Kasumi-1 (cell line): ENCODE measurements at places on chromosomes 2 and 18.

- DNase-seq = no peak
Observed at GRCh38 chr2:24163186-24163585, 11.7 kb upstream of the FAM228A start.

DNA sequence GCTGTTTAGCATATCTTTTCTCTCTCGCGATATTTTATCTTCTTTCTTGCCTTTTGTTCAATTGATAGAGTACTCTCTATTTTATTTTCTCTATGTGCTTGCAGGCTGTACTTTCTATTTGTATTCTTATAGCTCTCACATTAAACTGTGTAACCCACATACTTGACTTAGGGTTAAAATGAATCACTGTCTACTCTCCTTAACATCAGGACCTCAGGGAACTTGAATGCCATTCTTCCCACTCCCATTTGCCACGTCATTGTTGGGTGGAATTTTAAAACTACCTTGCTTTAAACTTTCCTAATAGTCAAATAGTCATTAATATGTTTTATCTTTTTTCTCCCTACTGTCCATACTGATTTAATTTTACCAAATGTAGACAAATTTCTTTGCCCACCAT is 269.7 kb downstream of the ALPK2 start:
- no peak for DNase-seq

DNA sequence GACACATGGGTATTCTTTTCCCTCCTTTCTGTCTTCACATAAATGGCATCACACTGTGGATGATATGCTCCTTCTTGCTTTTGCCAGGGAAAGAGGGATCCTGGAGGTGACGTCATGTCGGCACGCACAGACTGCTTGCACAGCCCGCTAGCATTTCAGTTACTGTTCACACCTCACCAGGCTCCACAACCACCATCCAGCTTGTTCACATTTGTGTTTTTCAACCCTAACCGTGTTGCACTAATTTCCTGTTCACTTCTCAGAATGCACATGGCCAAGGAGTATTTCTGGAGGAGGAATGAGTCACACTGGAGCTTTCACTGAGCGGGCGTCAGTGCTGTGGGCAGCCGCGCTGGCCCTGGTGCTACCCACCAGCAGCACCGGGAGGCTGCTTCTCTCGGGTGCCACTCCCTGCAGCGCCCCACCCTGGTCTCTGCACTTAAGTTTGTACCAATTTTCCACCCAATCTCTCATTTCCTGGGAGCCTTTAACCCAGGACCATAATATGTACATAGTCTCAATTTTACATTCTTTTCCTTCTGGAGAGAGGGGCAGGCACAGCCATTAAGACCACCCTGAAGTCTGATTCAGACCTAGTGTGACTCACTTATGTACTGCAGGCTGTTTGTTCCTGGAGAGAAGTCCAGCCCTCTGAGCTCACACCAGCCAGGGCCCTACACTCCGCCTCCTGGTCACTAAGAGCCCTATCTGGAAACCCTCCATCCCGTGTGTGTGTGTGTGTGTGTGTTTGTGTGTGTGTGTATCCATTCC is 65.1 kb downstream of the MBP start:
- DNase-seq = peak; percentile 80

GRCh38 chr2:150413910-150414309 is 73.6 kb downstream of the RND3 start:
- peak; percentile 47 for DNase-seq

GRCh38 chr2:19947184-19947940 is 42.5 kb downstream of the WDR35 start:
- DNase-seq = no peak

DNA sequence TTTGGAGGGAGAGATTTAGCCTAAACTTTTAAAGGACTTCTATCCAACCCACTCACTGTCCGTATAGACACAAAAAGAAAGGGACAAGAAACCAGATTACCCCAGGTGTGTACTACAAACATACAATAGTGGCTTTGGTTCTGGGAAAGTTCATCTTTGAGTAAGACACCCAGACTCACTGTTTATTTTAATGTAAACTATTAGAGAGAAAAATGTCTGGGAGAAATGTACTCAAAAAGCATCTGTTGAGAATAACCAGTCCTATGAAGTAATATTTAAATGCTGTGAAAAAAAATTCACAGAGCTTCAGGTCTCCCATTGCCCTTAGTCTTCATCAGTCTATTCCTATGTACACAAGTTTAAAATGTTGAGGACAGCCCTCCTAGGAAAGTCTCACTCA is 107.5 kb downstream of the SLC8A1 start:
- DNase-seq = no peak

DNA sequence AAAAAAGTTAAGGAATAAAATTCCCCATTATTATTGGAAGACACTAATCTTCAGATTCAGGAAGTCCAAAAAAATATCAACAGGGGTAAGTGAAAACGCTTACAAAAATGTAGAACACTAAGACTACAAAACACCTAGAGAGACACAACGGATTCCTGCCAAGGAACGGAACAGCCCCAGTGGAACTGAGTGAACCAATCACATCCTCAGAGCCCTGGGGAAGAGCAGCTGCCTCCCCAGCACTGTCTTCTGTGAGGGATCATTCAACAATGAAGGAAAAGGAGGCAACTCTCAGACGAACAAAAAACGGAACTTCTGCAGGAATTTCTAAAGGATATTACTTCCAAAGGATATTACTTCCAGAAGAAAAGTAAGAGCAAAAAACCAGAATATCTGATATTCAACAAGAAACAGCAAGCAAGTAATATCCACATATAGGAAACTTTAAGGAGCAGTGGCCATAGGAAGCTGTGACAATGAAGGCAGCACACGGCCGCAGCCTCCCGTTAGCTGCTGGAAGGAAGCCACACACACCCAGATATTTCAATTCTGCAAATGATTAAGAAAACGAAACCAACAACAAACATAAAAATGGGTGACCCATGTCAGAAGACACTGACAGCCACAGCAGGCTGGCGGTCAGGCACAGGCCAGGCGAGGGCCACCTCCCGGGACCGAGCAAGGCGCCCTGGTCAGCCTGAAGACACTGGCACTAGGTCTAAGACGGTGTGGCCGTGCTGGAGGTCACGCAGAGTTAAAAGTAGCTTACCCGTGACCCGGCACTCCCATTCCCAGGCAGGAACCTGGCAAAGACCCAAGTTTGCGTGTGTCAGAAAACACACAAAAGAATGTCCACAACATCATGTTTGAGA is 81.8 kb downstream of the HDAC4 start:
- no peak for DNase-seq

DNA sequence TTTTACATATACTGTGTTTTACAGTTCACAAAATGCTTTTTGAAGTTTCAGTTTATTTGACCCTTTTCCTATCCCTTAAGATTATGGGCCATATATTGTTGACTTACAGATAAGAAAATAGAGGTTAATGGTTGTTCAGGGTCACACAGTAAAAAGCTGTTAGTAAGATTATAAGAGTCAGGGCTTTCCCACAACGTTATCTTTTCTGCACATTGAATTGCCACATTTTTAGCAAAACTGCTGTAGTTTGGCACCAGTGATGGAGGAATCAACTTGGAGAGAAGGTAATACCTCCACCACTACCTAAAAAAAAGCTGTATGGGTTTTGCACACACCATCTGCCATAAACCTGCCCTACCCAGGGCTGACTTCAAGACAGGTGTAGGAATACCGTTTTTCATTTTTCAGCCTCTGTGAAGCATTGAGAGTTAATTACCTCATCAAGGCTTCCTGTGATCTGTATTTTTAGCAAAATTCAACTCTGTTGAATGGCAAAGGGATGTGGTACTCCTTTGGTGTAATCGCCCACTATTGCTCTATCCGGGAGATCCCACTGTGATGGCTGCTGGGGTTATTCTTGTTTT is 5.0 kb downstream of the SOWAHC start:
- DNase-seq = no peak

DNA sequence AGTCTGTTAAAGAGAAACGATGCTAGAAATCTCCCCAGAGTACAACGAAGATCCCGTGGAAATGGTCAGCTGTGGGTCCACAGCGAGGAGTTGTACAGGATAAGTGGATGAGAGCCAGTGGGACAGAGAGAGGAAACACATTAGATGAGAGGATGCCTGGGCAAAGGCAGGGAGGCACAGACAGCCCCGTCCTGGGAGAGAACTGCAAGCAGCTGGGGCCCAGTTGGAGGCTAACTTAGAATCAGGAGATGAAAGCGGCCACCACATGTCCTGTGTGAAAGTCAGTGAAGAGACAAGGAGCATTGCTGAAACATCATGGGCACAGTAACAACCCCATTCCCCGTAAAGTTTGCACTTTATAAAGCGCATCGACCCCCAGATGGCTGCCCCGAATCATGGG is 157.5 kb downstream of the RAPGEF4 start:
- DNase-seq = no peak

GRCh38 chr18:54835944-54836343 is 7.7 kb downstream of the RAB27B start:
- DNase-seq = peak; percentile 86

- DNase-seq = peak; percentile 37
Observed at GRCh38 chr18:2654169-2654927, 1.2 kb upstream of the SMCHD1 start.

- DNase-seq = no peak
Observed at GRCh38 chr2:75506101-75506697, 54.5 kb downstream of the EVA1A start.
